Left lung (tissue), 14 donors: ENCODE measurements at places on chromosomes 3 and 15. TPM values are rescaled to one million over a fixed set of nuclear protein-coding genes. Genes with fewer than 3 reads are reported as not detected.

Gene GOLGA6A
- not detected for total RNA-seq

- no peak overlapping the region for H3K4me3 ChIP-seq
- H3K27ac ChIP-seq = no peak overlapping the region
Measured at GRCh38 chr15:97915261-97915660, 45.2 kb upstream of the ARRDC4 start.

Gene MESP2
- total RNA-seq = 0.35 TPM

Gene SERPINI2
- 1.8 TPM for total RNA-seq

DNA sequence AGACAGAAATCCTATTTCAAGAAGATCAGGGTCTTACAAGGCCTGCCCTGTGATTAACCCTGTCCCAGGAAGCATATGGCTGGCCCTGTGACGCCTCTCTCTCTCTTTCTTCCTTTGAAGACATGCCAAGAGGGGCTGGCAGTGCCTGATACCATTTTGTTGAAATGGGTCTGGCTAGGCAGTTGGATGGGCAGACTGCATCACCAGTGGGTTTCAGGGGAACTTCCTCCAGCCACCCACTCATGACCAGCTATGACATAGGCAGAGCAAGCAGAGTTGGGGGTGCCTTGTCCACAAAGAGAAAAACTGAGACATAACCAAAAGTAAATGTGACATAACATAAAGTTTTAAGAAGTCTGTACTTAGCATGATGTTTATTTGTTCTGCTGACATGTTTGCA, 31.4 kb upstream of the MANF start:
- DNase-seq = no peak
- no peak overlapping the region for H3K27ac ChIP-seq
- no peaks in the 10 kb centered on the region for H3K27me3 ChIP-seq
- H3K4me1 ChIP-seq = no peaks in the 10 kb centered on the region

DNA sequence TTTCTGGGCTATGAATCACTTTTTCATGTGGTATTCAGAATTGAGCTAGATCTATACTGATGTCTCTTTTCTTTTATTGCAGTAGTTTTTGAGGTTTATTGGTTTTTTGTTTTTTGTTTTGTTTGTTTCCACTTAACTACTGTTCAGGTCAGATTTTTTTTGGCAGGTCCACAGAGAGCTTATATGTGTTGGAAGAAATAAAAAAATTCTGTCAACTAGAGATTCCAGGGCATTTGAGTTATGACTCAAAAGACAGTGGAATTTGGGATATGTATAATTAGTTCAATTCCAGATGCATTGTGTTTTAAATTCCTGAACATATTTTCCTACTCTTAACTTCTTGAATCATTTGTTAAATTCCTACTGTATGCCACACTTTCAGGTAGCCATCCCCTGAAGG, 727.2 kb downstream of the SI start:
- H3K36me3 ChIP-seq = no peaks in the 10 kb centered on the region
- no peaks in the 10 kb centered on the region for H3K27me3 ChIP-seq
- no peak overlapping the region for H3K4me3 ChIP-seq
- no peak for DNase-seq

DNA sequence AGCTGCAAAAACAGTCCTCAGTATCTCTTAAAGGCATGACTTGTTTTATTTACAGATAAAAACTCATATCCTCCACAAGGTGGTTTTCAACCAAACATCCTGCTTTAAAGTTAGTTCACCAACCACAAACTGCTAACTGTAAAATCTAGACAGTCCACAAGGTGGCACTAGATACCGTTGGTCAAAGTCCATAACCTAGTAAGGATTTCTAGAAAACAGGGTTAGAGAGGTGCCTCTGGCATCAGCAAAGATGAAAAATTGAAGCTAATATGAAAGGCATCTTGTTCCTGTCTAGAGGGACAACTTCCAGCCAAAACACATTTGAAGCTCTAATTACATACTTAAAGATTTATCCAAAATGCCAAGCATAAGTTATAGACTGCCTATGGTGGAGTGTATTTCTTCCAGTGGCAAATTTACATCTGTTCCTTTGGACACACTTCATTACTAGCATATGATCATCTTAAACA, 56.0 kb downstream of the ZMAT3 start:
- H3K4me3 ChIP-seq = no peak overlapping the region
- H3K4me1 ChIP-seq = no peaks in the 10 kb centered on the region

Gene UACA
- total RNA-seq = 45.2 TPM

DNA sequence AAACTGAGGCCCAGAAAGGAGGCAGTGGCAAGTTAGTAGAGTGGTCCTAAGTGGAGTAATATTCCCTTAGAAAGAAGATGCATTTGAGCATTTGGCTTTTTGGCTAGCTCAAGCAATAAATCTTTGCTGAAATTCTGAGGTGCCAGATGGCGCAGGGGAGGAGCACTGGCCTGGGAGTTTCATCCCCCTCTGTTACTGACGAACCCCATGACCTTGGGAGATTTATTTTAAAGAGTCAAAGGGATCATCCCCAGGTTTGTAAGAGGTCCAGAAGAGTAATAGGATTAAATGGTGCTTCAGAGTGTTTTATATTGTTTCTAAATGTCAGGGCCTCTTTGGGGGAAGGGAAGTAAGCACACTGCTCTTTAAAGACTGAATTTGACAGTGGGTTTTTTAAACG, 85.1 kb upstream of the PIAS1 start:
- H3K36me3 ChIP-seq = no peaks in the 10 kb centered on the region
- no peaks in the 10 kb centered on the region for H3K27me3 ChIP-seq
- DNase-seq = no peak
- no peak overlapping the region for H3K27ac ChIP-seq
- no peak overlapping the region for H3K4me3 ChIP-seq

- no peaks in the 10 kb centered on the region for H3K36me3 ChIP-seq
- peaks cover 4% of the 10 kb centered on the region for H3K4me1 ChIP-seq
- DNase-seq = no peak
- no peak overlapping the region for H3K4me3 ChIP-seq
Measured at GRCh38 chr3:114711321-114711886, 417.6 kb downstream of the TIGIT start.

Gene SLC7A14
- not detected for total RNA-seq

GRCh38 chr3:176687754-176688153, 509.5 kb downstream of the TBL1XR1 start:
- H3K27ac ChIP-seq = no peak overlapping the region
- no peaks in the 10 kb centered on the region for H3K27me3 ChIP-seq
- no peaks in the 10 kb centered on the region for H3K36me3 ChIP-seq
- no peaks in the 10 kb centered on the region for H3K4me1 ChIP-seq
